ENCODE measurements at places on chromosomes 3 and 15.

DNA sequence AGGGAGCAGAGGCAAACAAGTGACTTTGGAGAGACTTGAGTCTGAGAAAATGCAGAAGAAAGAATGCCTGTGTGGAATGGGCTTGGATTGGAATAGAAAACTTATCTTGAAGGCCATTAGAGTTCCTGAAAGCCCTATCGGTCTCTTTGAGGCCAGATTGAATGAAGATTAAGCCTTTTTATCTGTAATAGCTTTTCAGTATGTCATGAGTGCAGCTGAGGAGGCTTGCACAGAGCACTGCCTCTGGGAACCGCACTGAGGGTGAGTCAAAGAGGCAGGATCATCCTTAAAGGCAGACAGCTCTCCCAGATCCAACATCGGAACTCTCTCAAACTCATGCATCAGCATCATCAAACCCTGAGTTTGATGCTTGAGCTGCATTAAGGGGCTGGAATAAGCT is 515.2 kb downstream of the NTRK3 start:
- no peak for DNase-seq

GRCh38 chr3:99846477-99847160 is 29.0 kb downstream of the CMSS1 start:
- no peak for DNase-seq

DNA sequence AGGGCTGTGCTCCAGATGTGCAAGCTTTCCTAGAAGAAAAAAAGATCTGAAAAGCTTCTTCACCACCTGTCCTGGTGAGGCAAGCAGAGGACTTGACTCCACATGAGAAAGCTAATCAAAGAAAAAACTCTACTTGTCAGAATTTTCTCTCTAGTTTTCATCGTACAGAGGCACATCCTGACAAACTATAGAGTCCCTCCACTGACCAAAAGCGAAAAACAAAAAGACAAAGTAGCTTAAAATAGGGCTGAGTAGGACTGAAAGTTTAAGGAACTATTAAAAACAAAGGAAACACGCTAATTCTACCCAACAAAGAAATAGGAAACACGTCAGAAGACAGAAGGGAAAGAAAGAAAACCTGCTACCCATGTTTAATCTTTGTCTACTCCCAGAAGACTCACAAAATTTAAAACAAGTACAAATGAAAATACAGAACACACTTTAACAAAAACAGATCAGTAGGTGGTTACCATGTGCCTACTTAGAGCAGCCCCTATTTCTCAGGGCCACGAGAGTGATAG is 26.5 kb downstream of the NANOGP8 start:
- DNase-seq: no peak

GRCh38 chr3:50445919-50446318 is 57.5 kb downstream of the CACNA2D2 start:
- DNase-seq: peak; percentile 62

- peak; percentile 53 for DNase-seq
Observed at GRCh38 chr3:141240286-141240685, 8.7 kb downstream of the PXYLP1 start.

DNA sequence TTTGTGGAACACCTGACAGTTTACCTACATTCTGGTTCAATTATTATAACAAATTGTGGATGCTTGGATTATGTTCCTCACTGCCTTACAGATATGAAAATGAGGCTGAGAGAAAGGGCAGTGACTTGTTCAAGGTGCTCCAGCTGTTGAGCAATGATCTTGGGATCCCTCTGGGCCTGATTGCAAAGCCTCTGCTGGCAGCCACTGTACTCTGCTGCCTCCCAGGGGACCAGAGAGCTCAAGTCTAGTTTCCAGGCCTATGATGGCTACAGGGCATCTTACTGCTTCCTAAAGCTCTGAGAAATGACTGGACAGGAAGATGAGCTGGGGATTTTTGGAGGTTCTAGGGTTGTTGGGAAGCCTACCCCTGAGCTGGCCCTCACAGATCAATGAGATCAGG is 2.3 kb upstream of the SHC4 start:
- DNase-seq: no peak

Data from DMS79 treated with DMSO at 0.1 percent for 48 hours (cell line).